Gastrocnemius medialis (tissue), 4 donors: ENCODE measurements at places on chromosomes 6 and 20. TPM values are rescaled to one million over a fixed set of nuclear protein-coding genes. Genes with fewer than 3 reads are reported as not detected.

- H3K4me1 ChIP-seq, result no peaks in the 10 kb centered on the region
- H3K36me3 ChIP-seq, result no peaks in the 10 kb centered on the region
- DNase-seq, result no peak
- no peaks in the 10 kb centered on the region for H3K27me3 ChIP-seq
- no peak overlapping the region for H3K4me3 ChIP-seq
Observed at GRCh38 chr6:12277386-12277785, 12.8 kb upstream of the EDN1 start.

GRCh38 chr6:42841844-42842584 is 37.4 kb upstream of the RPL7L1 start:
- no peak overlapping the region for H3K4me3 ChIP-seq
- no peaks in the 10 kb centered on the region for H3K27me3 ChIP-seq
- no peaks in the 10 kb centered on the region for H3K36me3 ChIP-seq
- H3K27ac ChIP-seq, result no peak overlapping the region

SUMO4 gene
- 0.33 TPM for total RNA-seq

ITPR3 gene
- 1.9 TPM for total RNA-seq

TLDC2 gene
- total RNA-seq, result not detected
